ENCODE measurements at places on chromosomes 2 and 18.
A peak's percentile ranks its signal among the peaks of the same experiment; 100 is the strongest.

GRCh38 chr2:63654959-63655358 is 66.2 kb downstream of the MDH1 start:
- peak; percentile 48 for DNase-seq

DNA sequence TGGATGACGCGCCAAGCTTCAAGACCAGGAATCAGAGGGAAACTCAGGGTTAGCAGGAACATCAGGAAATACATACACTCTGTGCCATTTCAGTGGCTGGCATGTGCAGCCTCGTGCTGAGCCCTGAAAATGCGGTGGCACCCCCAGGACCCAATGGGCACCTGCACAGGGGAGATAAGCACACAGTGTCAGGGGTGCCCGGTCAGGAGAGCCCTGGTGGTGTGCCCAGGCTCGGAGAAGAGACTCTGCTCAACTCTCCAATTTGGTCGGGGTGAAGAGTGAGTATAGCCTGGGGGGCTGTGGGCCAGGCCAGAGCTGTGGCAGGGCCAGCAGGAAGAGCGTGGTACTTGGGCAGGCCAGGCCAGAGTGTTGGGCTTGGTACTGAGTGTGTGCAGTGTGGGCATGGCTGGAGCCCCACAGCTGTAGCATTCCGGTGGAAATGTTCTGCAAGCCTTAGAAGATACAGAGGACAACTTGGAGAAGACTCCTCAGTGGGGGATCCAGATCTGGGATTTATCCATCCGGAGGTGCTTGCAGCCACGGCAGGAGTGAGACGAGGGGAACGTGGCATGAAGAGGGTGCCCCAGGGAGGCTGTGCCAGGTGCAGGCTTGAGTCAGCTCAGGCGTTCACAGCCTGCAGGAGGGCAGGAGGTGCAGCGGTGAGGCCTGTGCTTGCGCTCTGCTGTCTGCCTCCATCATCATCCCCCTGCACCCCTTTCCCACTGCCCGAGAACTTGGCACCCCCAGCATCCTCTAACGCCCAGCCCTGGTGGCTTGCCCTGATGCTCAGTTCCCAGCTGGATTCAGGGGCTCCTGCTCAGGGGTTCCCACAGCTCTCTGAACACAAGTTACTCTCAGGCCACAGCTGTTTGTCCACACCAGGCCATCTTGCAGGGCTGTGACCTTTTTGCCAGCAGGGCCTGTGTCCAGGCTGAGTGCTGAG is 451.7 kb upstream of the HS6ST1 start:
- DNase-seq: no peak

DNA sequence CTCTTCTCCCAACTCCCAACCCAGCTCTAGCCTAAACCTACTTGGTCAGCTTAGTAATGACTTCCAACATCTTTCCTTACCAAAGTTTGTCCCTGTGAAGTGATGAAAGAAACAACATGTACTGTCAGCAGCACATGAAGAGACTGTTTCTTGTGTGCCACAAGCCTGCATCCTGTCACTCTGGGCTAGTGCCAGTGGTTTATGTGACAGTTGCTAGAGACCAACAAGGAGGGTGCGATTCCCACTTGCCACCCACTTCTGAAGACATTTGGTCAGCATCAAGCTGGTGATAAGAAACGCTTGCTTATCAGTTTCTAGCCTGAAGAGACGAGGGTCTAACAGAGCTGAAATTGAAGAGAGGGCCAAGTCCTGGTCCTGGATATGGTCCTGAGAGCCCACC is 132.6 kb downstream of the COL4A4 start:
- DNase-seq: no peak

DNA sequence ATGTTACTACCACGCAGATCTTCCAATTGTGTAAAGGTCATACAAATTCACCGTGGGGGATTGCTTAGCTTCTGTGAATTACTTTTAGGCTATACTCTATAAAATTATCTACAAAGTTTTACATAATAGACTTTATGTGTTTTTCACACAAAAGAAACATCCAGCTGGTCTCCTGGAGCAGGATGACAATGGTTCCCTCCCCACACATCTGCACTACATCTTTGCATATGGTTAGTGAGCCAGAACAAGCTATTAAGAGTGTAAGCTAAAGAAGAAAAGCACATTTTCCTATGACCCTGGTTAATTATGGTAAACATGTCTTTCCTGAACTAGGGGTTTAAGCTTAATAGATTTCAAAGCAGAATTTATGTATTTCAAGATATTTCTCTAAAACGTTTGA is 295.1 kb downstream of the ASXL3 start:
- DNase-seq: no peak

DNA sequence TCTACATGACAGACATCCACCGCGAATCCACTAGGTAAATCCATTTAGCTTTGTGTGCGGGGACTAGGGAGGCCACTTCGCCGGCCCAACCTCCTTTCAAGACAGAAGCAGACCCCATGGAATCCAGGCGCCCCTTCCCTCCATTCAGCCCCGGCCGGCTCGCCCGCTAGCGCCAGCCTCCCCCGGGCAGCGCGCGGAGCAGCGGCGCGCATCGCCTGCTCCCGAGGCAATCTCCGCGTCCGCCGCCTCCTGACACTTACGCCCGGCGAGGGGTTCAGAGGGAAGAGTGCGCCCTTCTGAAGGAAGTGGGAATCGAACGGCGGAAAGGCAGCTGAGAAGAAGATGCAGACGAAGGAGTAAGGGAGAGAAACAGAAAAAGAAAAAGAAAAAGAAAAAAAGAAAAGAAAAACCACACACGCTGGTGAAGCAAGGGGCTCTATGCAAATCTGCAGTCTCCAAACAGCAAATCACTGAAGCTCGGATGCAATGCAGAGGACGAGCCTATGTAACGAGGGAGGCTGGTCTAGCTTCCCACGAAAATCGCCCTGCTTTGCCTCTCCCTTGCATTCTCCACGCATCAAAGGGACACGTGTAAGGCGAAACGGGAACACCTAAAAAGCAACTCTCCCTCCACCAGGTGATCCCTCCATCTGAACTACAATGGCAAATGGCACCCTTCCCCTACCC is 684.4 kb downstream of the NRXN1 start:
- no peak for DNase-seq

GRCh38 chr2:207087046-207087902 is 78.5 kb downstream of the KLF7 start:
- no peak for DNase-seq

DNA sequence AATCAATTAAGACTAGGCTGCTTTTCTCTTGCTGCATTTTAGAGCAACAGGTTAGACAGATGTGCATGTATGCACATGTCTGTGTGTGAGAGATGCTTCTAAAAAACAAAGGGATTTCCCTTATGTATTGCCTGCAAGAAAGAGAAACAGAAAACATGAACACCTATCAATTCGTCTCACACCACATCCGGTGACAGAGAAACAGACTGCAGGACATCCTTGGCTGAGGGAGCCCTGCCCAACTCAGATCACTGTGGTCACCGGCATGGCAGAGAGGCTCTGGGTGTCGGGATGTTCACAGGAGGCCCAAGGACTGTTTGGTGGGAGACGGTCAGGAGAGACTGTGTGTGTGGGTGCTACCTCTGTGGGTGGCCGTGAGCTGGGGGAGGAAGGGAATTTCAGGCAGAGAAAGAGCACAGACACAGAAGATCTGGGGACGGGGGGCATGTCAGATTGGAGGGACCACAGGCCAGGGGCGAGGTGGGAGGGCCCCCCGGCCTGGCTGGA is 24.9 kb downstream of the FHL2 start:
- no peak for DNase-seq

GRCh38 chr18:22302144-22302543 is 115.6 kb downstream of the CTAGE1 start:
- DNase-seq: no peak

DNA sequence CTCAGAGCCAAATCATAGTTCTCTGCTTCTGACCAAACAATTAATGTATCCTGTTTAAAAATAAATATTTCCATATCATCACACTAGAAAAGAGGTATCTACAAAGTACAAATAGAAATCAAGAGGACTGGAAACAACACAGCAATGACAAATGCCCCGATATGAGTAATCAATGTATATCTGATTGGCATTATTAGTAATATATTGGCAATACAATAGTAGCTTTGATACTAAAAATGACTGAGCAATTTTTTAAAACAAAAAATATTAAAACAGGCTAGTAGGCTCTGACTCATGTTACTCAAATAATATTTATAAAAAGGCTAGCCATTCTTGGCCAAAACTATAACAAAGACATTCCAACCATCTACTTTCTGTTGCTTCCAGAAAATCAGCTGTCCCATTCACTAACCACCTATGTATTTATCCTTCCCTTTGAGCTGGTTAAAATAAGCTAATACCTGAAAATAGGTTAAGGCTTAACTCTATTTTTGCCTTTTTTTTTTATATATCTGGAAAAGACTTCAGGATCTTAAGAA is 13.3 kb downstream of the PPP4R3B start:
- DNase-seq: no peak

DNA sequence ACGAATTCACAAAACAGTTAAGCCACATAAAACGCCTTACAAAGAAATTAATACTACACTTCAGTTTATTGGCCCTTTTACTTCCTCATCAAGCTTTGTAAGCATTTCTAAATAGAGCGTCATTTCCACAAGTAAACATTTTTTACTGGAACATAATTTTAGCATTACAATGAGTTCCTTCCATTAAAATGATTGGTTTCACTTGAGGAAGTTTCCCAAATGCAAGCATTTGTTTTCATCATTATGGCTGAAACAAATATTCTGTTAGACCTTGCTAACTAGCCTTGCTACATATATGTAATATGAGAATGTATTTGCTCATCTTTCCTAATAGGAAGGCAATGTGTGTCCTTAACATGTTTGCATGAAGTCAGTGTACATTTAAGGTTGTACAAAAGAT is 579.1 kb downstream of the IRS1 start:
- no peak for DNase-seq

- no peak for DNase-seq
Observed at GRCh38 chr18:43161528-43161927, 46.0 kb upstream of the RIT2 start.

DNA sequence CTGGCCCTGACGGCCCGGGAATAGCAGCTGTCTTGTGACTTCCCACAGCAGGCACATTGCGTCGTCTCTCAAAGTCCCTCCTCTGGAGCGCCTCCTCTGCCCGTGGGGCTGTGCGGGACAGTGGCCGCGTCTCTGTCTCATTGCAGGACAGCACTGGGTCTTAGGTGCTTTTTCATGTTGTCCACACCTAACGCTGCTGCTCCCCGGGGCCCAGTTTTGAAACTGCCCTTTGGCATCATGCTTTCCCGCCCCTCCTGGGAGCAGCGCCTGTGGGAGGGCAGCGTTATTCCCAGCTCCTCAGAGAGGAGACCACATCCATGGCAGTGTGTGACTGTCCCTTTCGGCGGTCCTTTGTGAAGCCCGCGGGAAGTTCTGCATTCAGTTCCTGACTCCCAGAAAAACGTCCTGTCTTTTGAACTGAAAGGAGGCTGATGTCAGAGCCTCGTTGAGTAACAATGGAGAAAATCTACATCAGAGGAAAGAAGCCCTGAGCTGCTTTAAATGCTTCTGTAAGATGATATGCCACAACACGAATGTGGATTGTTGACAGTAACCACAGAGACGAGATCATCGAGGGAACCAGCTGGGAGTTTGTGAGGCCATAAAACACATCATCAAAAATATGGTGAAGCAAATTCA is 226.0 kb downstream of the FAM210A start:
- DNase-seq: no peak

- DNase-seq: no peak
Observed at GRCh38 chr2:96870626-96871255, 861 bp upstream of the SEMA4C start.

GRCh38 chr2:54924121-54924520 is 126.1 kb downstream of the RTN4 start:
- no peak for DNase-seq

GRCh38 chr18:63619661-63620060 is 24.4 kb downstream of the SERPINB4 start:
- no peak for DNase-seq

DNA sequence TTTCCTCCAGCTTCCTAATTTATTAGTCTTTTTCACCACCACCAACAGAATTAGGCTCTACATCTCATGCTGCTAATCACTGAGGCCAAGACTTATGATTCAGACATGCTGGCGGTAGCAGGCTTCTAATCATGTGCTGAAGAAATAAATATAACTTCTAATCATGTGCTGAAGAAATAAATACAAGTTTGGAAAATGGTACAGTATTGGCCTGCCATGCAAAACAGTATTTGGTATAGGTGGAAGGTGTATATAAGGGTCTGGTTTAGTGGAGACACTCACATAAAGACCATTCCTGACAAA is 240.7 kb downstream of the TGIF1 start:
- DNase-seq: no peak

- DNase-seq: peak; percentile 20
Observed at GRCh38 chr2:46748735-46749531, 166.7 kb downstream of the MCFD2 start.

DNA sequence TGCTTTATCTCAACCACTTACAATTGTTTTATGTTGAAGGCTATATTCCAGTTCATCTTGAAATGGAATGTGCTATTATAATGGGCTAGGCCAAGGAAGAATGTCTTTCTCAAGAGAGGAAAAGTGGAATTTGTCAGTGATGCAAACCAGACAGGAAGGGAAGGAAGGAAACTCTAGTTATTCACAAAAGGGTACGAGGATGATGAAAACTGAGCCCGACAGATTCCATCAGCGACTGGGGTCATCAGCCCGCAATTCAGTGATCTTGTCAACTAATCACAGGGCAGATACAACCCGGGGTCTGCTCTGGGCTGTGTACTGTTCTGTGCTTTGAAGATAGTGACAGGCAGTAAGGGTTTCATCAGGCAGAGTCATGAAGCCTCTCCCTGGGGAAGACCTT is 23.4 kb upstream of the LYPD6 start:
- DNase-seq: no peak

GRCh38 chr2:33839791-33840190 is 240.7 kb upstream of the FAM98A start:
- DNase-seq: peak; percentile 59

DNA sequence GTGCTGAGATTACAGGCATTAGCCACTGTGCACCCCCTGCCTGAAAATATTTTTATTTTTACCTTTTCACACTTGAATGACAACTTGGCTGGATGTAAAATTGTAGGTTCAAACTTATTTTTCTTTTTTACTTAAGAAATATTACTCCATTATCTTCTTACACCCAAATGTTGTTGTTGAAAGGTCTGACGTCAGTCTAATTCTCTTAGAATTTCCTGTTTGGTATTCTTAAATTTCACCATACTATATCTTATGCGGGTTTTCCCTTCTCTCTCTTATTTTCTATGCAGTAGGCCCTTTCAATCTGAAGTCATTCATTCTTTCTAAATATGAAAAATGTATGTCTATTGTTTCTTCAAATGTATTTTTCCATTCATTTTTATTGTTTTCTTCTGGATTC is 29.1 kb upstream of the RAB11FIP5 start:
- DNase-seq: no peak

DNA sequence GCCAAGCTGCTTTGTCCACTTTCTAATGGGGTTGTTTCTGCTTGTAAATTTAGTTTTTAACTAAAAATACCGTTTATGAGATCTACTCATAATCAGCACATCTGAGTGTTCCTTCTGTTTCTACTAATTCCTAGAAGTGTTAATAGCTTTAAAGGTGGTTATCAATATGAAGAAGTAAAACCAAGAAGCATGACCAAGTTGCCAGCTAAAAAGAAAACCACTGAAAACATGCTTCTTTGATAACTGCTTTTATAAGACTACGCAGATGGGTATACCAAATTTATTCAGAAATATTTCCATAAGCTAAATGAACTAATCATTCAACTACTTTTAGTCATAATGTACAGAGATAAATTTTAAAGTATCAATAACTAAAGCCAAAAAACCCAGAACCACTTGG is 101.8 kb downstream of the C2orf74 start:
- DNase-seq: no peak
